ENCODE measurements at places on chromosomes 13 and 19.
A peak's percentile ranks its signal among the peaks of the same experiment; 100 is the strongest.

GRCh38 chr13:28541966-28542365 is 47.0 kb upstream of the FLT1 start:
- no peak for DNase-seq

DNA sequence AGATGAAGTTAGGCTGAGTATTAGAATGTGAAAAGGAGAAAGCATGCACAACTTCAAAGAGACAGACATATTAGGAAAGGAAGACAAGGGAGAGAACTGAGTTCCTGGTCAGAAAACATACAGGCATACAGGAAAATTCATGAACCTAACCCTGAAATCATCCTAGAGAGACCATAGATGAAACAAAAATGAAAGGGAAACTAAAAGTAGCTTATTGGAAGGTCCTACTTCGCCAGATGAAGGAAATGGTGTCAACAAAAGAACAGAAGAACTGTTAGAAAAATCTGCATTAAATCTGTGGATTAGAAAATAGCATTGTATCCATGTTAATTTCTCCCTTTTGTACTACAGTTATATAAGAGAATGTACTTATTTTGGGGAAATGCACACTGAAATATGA is 169.0 kb upstream of the UFM1 start:
- no peak for DNase-seq

GRCh38 chr13:114263578-114263977 is 17.8 kb upstream of the UPF3A start:
- DNase-seq, result no peak

- DNase-seq, result no peak
Measured at GRCh38 chr19:7603919-7604318, 8.3 kb downstream of the CAMSAP3 start.

- DNase-seq, result no peak
Measured at GRCh38 chr19:18992696-18993095, 40.6 kb downstream of the SUGP2 start.

GRCh38 chr19:33821871-33822270 is 25.2 kb downstream of the KCTD15 start:
- no peak for DNase-seq

GRCh38 chr13:113902481-113902880 is 38.6 kb upstream of the GAS6 start:
- DNase-seq, result no peak

DNA sequence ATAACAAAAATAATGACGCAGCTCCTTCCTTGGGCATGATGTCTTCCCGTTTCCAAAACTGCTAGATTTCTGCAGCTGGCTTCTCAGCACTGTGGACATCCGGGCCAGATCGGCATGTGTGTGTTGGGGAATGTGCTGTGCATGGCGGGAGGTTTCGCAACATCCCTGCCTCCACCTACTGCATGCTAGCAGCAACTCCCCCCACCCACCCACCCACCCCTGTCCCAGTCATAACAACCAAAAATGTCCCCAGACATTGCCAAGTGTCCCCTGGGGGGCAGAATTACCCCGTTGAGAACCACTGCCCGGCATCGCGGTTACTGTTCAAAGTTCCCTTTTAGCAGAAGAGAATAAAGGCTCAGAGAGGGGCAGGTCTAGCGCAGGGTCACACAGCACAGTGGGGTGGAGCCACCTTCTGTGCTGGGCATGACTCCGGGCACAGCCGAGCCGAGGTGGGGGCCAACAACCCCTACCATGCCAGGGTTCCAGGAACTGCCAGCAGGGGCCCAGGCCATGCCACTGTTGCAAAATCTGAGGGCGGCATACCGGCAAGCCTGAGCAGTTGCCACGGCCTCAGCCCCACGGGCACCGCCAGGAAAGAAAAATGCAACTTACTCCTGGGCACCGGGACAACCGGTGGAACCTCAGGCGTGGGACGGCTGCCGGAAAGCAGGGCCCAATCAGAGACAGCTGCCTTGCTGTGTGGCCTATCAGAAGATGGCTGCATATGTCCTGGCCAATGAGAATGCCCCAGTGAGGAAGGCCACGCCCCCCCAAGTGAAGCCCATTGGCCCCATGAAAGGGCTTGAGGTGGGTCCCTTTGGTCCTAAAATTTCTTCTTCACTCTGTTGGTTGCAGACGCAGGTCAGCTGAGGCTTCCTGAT is 22.5 kb upstream of the NFIC start:
- peak; percentile 92 for DNase-seq

- no peak for DNase-seq
Measured at GRCh38 chr13:107874456-107874855, 340.9 kb downstream of the LIG4 start.

DNA sequence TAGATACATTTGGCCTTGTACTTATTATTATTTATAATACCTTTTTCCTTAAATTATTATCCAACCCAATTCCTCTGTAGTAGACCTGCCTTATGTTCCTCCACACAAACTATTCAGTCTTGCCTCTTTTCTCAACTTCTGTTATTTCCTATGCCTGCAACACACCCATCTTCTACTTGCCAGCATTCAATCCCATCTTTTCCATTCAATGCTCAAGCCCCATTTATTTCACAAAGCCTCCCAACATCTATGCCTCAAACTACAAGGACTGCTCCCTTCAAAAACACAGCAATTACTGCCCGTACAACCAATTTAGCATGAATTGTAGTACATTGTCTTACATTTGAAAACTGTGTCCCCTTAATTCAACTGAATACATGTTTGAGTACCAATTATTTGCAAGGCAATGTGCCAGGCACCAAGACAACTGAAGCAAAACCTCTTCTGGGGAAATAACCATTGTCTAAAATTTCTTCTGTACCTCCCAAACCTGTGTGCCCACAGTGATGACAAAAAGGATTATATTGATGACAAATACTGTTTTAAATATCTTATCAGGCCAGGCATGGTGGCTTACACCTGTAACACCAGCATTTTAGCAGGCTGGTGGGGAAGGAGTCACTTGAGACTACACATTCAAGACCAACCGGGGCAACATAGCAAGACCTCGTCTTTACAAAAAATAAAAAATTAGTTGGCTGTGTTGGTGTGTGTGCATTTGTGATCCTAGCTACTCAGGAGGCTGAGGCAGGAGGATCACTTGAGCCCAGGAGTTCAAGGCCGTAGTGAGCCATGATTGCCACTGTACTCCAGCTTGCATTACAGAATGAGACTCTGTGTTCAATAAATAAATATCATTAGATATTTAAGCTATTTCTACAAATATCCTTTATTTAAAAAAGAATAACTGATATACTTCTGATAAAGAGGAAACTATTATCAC is 35.1 kb downstream of the ELF1 start:
- no peak for DNase-seq

DNA sequence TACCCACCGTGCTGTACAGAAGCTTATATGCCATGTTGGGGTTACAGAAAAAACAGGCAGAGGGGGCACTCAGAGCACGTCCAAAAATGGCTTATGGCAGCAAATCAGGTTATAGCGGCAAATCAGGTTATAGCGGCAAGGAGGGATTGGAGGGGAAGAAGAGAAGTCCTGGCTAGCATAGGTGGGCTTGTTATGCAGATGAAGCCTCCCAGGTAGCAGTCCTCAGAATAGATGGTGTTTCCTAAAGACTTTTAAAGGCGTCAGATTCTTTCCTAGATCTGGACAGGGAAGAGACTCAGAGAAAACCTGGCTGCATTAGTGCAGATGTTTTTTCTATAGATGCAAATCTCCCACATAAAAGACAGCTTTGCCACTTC is 19.8 kb upstream of the PLEKHF1 start:
- DNase-seq, result no peak

- DNase-seq, result no peak
Measured at GRCh38 chr13:93744886-93745285, 518.3 kb downstream of the GPC6 start.

GRCh38 chr19:16293118-16294091 is 31.2 kb upstream of the KLF2 start:
- peak; percentile 96 for DNase-seq

DNA sequence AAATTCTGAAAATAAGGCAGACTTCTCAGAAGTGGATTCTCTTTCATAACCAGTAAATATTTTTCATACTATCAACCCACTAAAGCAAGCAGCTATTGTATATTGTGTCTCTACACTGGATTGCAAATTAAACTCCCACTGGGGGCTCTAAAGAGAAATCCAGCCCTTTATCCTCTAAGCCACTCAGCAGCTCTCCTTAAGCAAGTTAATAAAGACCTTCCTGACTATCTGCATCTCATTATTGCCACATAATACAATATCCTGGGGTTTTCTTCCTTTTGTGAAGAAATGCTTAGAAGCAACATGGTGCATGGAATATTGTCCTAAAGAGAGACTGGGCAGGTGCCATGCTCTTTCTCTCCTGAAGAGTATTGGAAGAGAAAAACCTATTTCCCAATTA is 521.3 kb downstream of the MYO16 start:
- no peak for DNase-seq

- DNase-seq, result no peak
Measured at GRCh38 chr19:38351865-38352395, 16.3 kb downstream of the CATSPERG start.

- DNase-seq, result peak; percentile 67
Measured at GRCh38 chr19:2049741-2050348, 1.2 kb downstream of the MKNK2 start.

DNA sequence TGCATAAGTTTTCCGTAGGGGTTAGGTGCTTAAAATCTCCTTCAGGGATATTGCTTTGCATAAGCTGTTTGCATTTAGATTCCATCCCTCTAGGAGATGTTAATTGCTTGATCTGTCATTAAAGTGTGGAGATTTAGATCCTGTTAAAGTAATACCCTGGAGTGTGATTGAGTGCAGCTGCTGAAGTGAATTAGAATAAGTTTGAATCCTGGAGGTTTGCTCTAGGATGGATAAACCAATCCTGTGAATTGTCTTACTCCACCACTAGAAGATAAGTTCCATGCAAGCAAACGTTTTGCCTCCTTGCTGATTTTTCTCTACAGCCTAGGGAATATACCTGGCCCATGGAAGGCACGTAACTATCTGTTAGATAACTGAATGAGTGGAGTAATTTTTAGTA is 1487.2 kb upstream of the PRR20A start:
- DNase-seq, result no peak

DNA sequence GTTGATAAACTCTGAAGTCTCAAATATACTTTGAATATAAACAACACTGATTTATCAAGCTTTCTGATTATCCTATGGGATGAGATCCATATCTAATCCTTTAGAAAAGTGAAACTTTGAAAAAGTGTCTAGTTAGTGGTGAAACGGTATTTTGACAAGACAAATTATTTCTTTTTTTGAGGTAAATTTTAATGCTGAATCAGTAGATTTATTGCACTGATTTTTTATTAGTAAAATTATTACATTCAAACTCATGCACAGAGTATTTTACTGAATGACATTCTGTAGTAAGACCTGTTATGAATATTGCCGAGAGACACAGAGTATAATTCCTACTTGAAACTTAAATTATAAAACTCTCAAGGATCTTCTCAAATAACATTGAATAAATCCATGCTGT is 679.1 kb upstream of the SPRY2 start:
- DNase-seq, result no peak

- no peak for DNase-seq
Measured at GRCh38 chr13:107743100-107743499, 472.2 kb downstream of the LIG4 start.

DNA sequence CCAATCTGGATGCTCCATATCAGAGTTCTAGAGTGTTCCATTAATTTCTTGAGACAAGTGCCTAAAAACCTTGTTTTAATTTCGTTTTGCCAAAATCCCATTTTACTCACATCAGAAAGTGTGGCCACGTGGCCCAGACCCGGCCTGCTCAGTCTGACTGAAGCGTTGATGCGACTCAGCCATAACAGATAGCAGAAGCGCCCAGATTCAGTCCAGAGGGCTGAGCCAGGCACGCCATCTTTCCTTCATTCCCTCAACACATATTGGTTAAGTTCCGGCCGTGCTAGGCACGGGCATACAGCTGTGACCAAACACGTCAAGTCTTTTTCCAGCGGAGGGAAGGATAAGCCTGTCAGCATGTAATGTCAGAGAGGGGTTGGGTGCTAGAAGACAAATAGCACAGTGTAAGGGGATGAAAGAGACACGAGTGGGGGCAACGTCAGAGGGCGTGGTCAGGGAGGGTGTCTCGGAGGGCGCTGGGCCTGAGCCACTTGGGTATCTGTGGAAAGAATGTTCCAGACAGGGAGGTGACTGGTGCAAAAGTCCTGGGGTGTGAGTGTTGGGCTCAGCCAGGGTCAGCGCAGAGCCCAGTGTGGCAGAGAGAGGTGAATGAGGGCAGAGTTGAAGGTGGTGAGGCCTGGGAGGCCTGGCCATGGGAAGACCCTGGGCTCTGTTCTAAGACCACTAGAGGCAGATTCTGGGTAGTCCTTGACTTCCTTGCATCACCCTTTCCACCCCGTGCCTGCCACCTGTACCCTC is 3.1 kb downstream of the F10 start:
- no peak for DNase-seq

DNA sequence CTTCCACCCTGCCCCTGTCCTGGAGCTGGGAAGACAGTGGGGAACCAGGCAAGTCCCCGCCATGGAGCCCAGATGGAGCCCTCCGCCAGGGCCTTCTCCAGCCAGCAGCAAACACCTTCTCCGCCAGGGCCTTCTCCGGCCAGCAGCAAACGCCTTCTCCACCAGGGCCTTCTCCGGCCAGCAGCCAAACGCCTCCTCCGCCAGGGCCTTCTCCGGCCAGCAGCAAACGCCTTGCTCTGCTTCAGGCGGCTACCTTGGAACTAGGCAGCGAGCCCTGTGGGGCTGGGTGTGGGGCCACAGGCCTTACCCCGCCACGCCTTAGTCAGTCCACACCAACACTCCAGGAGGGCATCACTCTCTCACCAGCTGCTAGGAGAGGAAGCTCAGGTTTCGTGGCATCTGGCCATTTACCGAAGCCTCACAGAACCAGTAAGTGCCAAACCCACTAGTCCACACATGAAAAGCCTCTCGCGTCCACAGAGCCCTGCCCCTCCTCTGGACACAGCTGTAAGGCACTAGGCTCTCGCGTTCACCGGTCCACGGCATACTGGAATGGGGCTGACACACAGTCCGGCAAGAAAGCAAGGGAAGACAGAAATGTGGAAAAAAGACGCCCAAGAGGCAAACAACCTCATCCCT is 41.0 kb downstream of the MLLT1 start:
- peak; percentile 77 for DNase-seq

- DNase-seq, result no peak
Measured at GRCh38 chr13:112624040-112624439, 36.1 kb upstream of the TUBGCP3 start.

GRCh38 chr13:110393761-110394160 is 86.7 kb downstream of the COL4A2 start:
- peak; percentile 48 for DNase-seq

GRCh38 chr19:16739546-16739945 is 19.9 kb downstream of the NWD1 start:
- DNase-seq, result no peak
